GM19239 (cell line): ENCODE measurements at places on chromosomes 3 and 15.

GRCh38 chr3:32460031-32460749 is 42.5 kb downstream of the CMTM6 start:
- DNase-seq, result peak; percentile 47

GRCh38 chr3:167066977-167067786 is 312.9 kb downstream of the ZBBX start:
- no peak for DNase-seq

- no peak for DNase-seq
Observed at GRCh38 chr3:197798863-197799262, 7.8 kb downstream of the LRCH3 start.

GRCh38 chr15:44289259-44289790 is 806 bp downstream of the GOLM2 start:
- no peak for DNase-seq

DNA sequence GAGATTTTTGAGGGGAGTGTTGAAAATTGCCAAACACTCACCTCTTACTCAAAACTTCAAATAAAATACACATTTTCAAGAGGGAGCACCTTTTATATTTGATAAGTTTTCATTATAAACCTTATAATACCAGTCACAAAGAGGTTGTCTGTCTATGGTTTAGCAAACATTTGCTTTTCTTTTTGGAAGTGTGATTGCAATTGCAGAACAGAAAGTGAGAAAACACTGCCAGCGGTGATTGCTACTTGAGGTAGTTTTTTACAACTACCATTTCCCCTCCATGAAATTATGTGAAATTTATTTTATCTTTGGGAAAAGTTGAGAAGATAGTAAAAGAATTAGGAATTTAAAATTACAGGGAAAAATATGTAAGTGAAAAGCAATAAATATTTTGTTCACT is 20.1 kb downstream of the DIPK2A start:
- DNase-seq, result no peak
